ENCODE measurements at places on chromosomes 13 and 19.

GRCh38 chr13:98813993-98814392 is 61.5 kb upstream of the SLC15A1 start:
- no peak for DNase-seq

- DNase-seq, result no peak
These were observed 830.3 kb downstream of the PCDH9 start for GRCh38 chr13:66399873-66400272.

DNA sequence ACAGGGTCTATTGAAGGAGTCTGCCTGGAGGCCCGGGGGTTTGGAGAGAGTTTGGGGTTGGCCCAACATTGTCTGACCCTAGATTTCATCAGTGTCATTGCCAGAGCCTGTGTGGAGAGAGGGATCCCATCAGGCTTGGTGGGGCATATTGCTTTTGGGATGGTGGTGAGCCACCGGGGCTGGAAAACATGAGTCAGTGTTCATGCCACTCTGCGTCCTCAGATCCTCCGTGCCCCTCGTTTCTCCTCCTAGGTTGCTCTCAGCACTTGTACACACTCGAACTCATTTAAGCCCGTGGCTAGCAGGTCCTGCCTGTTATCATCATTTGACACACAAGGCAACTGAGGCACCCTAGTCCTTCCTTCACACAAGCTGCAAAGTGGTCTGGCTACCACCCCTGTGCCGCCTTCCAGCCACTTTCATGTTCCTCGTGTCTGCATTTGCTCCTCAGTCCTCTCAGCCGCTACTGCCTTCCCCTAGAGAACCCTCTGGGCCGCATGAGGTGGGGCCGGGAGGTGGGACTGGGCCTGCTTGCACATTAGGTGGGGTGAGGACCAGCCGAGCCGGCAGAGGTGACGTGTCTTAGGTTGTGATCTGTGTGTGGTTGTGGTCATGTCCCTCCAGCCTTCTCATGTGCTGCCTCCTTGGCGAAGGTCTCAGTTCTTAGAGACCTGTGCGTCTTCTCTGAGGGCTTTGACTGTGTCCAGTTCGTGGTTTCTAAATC is 3.6 kb downstream of the NACC1 start:
- no peak for DNase-seq

- DNase-seq, result no peak
These were observed 22.3 kb upstream of the ZNF414 start for GRCh38 chr19:8536282-8536681.

- no peak for DNase-seq
These were observed 61.2 kb downstream of the ZAR1L start for GRCh38 chr13:32253911-32254399.

GRCh38 chr13:30266756-30267155 is 40.6 kb downstream of the KATNAL1 start:
- no peak for DNase-seq

Data from GM04503 (cell line).